Activated T-helper 17 cell treated with anti-CD3 and anti-CD28 coated beads, Interleukin-2, amount 50 U/mL, for 72 hours (primary cell): ENCODE measurements at places on chromosomes 1 and 21. TPM values are rescaled to one million over a fixed set of nuclear protein-coding genes. Genes with fewer than 3 reads are reported as not detected.

The CFAP74 gene
- not detected for total RNA-seq

The COL11A1 gene
- total RNA-seq, result not detected

The ADPRS gene
- 50.0 TPM for total RNA-seq

The HOOK1 gene
- 2.8 TPM for total RNA-seq

The KCNN3 gene
- 0.11 TPM for total RNA-seq

The SYT14 gene
- total RNA-seq, result not detected

The TMPRSS2 gene
- total RNA-seq, result not detected

The PRR9 gene
- total RNA-seq, result not detected

The IQGAP3 gene
- 9.4 TPM for total RNA-seq

The ZC3H12A gene
- 40.1 TPM for total RNA-seq

The MRPL24 gene
- total RNA-seq, result 67.0 TPM

The RYR2 gene
- total RNA-seq, result 0.26 TPM

The A3GALT2 gene
- total RNA-seq, result not detected

The CFHR1 gene
- 0.24 TPM for total RNA-seq

- H3K4me1 ChIP-seq, result peaks cover 21% of the 10 kb centered on the region
- peak overlapping the region; percentile 98 for H3K4me3 ChIP-seq
- H3K27me3 ChIP-seq, result no peaks in the 10 kb centered on the region
- peaks cover 46% of the 10 kb centered on the region for H3K36me3 ChIP-seq
- ATAC-seq, result peak; percentile 60
Measured at GRCh38 chr1:108747171-108747850, 837 bp downstream of the STXBP3 start.

DNA sequence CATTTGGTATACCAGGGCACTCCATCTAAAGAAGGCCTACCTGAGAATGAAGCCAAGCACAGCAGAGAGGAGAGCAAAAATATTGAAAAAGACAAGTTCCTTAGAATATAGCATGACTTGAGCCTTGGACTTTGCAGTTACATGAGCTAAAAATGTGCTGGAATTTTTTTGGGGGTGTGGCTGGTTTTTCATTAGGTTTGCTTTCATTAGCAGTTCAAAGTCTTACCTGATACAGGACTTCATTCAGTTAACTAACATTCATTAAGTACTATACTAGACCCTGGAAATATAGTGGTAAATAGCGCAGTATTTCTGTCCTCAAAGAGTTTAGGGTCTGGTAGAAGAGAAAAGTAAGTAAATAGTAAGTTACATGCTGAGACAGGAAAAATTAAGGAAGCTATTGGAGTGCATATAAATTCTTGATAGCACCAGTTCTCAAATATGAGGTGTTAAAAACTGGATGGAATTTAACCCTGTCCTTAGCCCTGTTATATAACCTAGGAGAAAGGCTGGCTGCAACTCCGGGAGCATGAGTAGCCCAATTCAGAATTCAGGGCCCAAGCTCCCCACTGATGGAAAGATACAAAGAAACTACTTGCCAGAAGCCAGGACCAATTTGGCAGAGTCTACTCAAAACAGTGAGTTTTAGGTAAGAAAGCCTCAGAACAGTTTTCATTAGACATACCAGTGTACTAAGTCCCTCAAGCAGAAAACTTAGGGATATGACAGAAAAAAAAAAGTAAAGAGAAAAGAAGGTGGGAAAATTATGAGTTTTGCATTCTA lies 3.1 kb upstream of the DOCK7 start:
- H3K4me3 ChIP-seq, result no peak overlapping the region
- no peaks in the 10 kb centered on the region for H3K36me3 ChIP-seq
- no peaks in the 10 kb centered on the region for H3K27me3 ChIP-seq
- H3K27ac ChIP-seq, result no peak overlapping the region

DNA sequence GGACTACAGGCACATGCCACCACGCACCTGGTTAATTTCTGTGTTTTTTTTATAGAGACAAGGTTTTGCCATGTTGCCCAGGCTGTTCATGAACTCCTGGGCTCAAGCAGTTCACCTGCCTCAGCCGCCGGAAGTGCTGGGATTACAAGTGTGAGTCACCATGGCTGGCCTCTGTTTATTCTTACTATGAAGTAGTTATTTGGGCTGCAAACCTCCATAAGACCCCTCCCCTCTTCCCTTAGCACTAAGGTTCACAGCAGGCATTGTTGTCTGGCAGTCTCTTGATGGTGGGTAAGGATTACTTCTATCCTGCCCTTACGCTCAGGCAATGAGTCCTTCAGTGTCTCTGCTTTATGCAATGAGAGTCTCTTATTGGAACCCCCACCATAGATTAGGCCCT lies 51.8 kb downstream of the ANGPTL1 start:
- no peaks in the 10 kb centered on the region for H3K36me3 ChIP-seq
- no peak overlapping the region for H3K27ac ChIP-seq
- no peak overlapping the region for H3K4me3 ChIP-seq
- ATAC-seq, result no peak
- peaks cover 3% of the 10 kb centered on the region for H3K27me3 ChIP-seq

DNA sequence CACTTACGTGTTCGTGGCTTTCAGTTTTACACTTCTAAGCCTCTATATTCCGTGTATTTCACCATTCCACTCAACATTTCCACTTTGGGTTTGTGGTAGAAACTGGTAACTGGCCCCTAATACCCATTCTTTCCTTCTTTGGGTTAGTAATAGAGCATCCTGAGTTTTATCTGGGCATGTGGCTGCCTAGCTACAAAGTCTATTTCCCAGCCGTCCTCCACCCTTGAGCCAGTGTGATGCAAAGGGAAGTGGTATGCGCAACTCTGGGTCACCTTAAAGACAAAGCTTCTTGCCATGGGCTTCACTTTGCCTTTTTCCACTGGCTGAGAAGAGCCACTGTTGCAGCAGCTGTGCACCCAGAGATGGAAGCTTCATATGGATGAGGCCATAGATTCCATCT lies 73.9 kb downstream of the LAMC2 start:
- H3K4me1 ChIP-seq, result no peaks in the 10 kb centered on the region
- peak; percentile 21 for ATAC-seq
- no peak overlapping the region for H3K27ac ChIP-seq
- no peak overlapping the region for H3K4me3 ChIP-seq
- no peaks in the 10 kb centered on the region for H3K36me3 ChIP-seq

GRCh38 chr1:199218533-199218932 lies 579.7 kb downstream of the PTPRC start:
- peaks cover 4% of the 10 kb centered on the region for H3K4me1 ChIP-seq
- no peak overlapping the region for H3K4me3 ChIP-seq
- H3K27ac ChIP-seq, result no peak overlapping the region
- H3K36me3 ChIP-seq, result no peaks in the 10 kb centered on the region
- no peaks in the 10 kb centered on the region for H3K27me3 ChIP-seq
- no peak for ATAC-seq

DNA sequence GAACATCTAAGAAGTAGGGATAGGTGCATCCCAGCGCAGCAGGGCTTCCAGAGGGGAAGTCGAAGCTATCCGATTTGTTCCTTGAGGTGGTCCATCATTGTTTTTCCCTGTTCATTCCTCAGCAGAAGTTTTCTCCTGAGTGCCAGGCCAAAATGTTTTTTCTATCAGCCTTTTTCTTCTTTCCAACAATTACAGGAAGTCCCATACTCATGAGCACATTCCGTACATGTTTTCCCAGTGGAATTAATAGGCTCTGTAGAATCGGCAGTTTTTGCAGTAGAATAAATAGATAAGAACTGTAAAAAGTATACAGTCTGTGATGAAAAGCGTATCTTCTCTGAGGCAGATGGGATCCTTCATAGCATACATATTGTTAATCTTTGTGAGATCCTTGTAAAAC lies 24.8 kb downstream of the CD101 start:
- ATAC-seq, result no peak
- H3K4me1 ChIP-seq, result no peaks in the 10 kb centered on the region
- no peaks in the 10 kb centered on the region for H3K27me3 ChIP-seq
- H3K36me3 ChIP-seq, result no peaks in the 10 kb centered on the region

- no peaks in the 10 kb centered on the region for H3K36me3 ChIP-seq
- no peak overlapping the region for H3K4me3 ChIP-seq
Measured at GRCh38 chr1:112778137-112778536, 63.0 kb upstream of the PPM1J start.

DNA sequence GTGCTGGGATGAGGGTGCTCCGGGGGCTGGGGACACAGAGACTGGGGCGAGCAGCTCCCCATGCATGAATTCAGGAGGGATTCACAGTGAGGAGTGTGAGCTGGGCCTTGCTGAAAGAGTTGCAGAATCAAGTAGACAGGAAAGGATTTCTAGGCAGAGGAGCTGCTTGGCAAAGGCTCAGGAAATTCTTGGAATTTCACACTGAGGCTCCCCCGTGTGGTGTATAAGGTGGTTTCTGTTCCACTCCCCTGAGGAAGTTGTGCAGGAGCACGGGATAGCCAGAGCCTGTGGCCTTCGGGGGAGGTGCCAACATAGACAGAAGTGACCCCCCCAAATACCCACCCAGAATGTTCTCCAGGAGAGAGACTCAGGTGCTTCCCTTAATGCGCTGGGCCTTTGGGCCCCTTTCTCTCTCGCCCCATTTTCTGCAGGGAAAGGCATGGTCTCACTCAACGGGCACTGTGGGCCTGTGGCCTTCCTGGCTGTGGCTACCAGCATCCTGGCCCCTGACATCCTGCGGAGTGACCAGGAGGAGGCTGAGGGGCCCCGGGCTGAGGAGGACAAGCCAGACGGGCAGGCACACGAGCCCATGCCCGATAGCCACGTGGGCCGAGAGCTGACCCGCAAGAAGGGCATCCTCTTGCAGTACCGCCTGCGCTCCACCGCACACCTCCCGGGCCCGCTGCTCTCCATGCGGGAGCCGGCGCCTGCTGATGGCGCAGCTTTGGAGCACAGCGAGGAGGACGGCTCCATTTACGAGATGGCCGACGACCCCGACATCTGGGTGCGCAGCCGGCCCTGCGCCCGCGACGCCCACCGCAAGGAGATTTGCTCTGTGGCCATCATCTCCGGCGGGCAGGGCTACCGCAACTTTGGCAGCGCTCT lies 58.5 kb upstream of the ACTL8 start:
- no peaks in the 10 kb centered on the region for H3K36me3 ChIP-seq
- no peaks in the 10 kb centered on the region for H3K4me1 ChIP-seq
- H3K27ac ChIP-seq, result no peak overlapping the region
- H3K4me3 ChIP-seq, result no peak overlapping the region

DNA sequence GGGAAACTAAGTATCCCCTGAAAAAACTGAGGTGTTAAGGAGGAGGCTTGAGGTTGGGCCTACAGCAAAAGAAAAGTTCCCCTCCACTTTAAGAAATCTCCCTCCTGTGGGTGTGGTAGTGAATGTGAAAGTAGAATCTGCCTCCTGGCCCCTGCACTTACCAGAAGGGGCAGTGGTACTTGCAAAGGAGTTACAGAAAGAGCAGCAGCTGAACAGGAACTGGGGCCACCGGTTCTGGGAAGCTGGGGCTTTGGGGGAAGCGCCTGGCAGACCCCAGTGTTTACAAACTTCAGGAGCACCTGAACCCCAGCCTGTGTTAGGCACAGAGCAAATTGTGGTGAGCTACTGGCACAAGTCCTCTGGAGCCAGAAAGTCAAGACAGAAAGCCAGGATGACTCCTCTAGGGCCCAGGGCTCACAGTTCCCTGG lies 250.2 kb upstream of the FGGY start:
- peak; percentile 84 for ATAC-seq
- H3K27me3 ChIP-seq, result no peaks in the 10 kb centered on the region
- peak overlapping the region; percentile 28 for H3K4me3 ChIP-seq

DNA sequence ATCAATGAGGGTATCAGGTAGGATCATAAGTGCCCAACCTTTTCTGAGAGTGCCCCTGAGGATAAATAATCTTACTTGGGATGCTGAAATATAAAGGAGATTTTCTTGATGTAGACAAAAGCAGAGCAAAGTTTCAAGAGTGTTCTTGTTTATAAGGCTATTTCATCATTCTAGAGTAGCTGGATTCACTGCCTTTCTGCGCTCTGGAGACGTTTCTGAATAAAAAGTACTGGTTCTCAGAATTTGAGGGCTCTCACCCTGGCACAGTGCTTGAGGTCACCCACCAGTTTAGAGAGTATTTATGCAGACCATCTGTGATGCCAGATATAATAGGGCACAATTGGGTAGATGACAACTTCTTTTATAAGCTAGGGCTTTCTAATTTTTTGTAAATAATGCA lies 103.3 kb downstream of the GDAP2 start:
- H3K27ac ChIP-seq, result no peak overlapping the region
- H3K36me3 ChIP-seq, result no peaks in the 10 kb centered on the region
- no peak overlapping the region for H3K4me3 ChIP-seq

- no peaks in the 10 kb centered on the region for H3K36me3 ChIP-seq
- H3K27me3 ChIP-seq, result peaks cover 10% of the 10 kb centered on the region
- no peaks in the 10 kb centered on the region for H3K4me1 ChIP-seq
- H3K4me3 ChIP-seq, result no peak overlapping the region
- H3K27ac ChIP-seq, result no peak overlapping the region
- no peak for ATAC-seq
Measured at GRCh38 chr1:90879281-90879680, 142.6 kb downstream of the ZNF644 start.

- H3K4me3 ChIP-seq, result no peak overlapping the region
- no peaks in the 10 kb centered on the region for H3K4me1 ChIP-seq
- ATAC-seq, result no peak
- no peaks in the 10 kb centered on the region for H3K36me3 ChIP-seq
- no peak overlapping the region for H3K27ac ChIP-seq
Measured at GRCh38 chr1:3501856-3502640, 47.6 kb downstream of the ARHGEF16 start.
